ENCODE measurements at places on chromosomes 13 and 19.

DNA sequence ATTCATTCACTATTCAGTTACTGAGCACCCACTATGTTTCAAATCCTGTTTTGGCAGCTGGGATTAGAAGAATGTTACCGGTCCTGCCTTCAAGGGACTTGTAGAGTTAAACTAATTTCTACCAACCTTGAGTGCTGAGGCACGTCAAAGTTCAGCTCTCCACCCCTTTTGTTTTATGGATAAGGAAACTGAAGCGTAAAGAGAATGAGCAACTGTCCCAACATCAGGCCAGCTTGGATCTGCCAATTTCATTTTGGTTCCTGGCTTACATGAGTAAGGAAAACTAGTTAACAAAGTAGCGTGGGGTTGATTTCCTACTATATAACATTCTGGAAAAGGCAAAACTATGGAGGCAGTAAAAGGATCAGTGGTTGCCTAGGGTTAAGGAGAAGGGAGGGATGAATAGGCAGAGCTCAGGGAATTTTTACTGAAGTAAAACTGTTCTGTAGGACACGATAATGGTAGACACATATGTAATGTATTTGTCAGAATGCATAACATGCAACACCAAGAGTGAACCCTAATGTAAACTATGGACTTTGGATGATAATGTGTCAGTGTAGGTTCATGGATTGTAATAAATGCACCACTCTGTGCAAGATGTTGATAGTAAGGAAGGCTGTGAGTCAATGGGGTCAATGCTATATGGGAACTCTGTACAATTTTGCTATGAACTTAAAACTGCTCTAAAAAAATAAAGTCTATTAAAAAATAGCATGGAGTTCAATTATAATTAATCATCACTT lies 19.9 kb upstream of the MTIF3 start:
- no peak for DNase-seq

GRCh38 chr19:55345818-55346724 lies 6.4 kb downstream of the KMT5C start:
- peak; percentile 92 for DNase-seq

DNA sequence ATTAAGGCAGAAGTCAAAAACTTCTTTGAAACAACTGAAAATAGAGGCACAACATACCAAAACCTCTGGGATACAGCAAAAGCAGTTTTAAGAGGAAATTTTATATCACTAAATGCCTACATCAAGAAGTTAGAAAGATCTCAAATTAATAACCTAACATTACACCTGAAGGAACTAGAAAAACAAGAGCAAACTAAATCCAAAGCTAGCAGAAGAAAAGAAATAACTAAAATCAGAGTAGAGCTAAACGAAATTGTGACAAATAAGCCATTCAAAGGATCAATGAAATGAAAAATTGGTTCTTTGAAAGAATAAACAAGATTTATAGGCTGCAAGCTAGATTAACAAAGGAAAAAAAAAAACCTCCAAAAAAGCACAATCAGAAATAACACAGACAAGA lies 2.5 kb upstream of the GPR42 start:
- DNase-seq, result no peak

GRCh38 chr13:39259371-39260140 lies 221.3 kb downstream of the NHLRC3 start:
- DNase-seq, result no peak

DNA sequence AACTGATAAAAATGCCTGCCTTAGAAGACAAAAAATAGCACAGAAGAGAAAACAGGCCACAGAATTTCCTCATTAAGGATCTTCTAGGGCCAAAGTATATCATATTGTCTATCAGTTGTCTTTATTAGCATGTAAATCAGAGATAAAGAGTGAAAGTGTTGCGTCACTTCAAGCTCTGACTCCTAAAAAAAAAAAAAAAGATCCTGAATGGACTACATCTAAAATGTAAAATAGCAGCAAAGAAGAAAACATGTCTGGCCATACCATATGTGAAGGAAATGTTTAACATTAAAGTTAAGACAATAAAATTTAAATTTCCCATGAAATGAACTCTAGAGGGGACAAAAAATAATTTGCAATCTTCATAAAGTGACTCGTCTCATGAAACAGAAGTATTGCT lies 237.4 kb downstream of the PCDH9 start:
- no peak for DNase-seq

DNA sequence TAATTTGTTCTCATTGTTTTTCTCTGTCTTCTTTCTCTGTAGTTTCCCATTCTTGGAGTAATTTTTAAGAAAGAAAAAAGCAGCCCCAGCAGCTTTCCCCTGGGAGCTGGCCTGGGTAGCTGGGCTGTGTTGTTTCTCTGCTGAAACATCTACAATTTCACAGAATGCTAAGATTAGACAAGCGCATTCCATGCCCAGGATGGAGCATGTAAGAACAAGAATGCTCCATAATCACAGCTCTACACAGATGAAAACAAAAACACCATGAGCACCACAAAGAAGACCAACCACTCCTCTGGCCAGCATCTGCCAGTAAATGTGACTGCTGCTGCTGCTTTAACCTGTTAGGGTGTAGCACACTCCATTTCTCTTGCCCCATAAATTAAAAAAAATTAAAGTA lies 239.2 kb upstream of the SLITRK1 start:
- DNase-seq, result no peak

DNA sequence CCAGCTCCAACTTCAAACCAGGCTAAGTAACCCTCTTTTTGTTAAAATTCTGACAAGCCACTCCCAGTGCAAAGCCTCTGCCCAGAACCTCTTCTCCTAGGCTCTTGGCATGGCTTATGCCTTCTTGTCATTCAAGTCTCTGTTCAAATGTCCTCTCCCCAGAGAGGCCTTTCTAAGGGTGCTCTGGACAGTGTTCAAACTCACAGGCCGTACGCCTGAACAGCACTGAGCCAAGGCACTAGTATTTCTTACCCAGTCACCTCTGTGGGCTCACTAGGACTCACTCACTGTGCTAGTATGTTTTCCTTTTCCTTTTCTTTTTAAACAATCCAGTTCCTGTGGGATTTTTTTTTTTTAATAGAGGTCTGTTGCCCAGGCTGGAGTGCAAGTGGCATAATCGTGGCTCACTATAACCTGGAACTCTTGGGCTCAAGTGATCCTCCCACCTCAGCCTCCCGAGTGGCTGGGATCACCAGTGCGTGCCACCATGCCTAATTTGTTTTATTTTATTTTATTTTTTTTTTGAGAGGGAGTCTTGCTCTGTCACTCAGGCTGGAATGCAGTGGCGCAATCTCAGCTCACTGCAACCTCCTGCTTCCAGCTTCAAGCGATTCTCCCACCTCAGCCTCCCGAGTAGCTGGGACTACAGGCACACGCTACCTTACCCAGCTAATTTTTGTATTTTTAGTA lies 2.3 kb upstream of the ASF1B start:
- no peak for DNase-seq

GRCh38 chr13:44792096-44792495 lies 197.2 kb downstream of the NUFIP1 start:
- no peak for DNase-seq

- DNase-seq, result no peak
These were observed 5.0 kb downstream of the SGTA start for GRCh38 chr19:2777952-2778683.

DNA sequence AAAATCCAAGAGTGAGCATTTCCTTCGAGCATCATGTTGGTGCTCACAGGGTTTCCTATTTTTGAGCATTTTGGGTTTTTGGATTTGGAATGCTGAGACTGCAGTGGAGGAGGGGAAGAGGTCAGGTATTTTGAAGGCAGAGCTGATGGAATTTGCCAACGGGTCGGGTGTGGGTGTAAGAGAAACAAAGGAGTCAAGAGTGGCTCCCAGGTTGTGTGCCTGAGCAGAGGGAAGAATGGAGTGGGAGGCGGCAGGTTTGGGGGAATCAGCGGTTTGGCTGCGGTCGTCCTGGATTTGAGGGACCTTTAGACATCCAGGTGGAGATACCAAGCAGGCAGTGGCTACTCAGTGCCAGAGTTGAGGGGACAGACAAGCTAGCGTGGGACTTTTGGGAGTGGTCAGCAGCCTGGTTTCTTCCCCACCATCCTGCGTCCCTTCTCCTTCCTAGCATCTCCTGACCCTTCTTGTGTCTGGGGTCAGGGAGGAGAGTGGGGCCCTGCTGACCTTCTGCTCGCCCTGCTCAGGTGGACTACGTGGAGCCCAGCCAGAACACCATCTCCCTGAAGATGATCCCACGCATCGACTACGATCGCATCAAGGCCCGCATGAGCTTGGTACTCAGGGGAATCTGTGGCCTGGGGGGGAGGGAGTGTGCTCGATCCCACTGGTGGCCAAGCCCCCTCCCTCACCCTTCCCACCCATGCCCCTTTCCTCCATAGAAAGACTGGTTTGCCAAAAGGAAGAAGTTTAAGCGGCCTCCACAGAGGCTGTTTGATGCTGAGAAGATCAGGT lies 14.5 kb upstream of the TIMM50 start:
- DNase-seq, result no peak

DNA sequence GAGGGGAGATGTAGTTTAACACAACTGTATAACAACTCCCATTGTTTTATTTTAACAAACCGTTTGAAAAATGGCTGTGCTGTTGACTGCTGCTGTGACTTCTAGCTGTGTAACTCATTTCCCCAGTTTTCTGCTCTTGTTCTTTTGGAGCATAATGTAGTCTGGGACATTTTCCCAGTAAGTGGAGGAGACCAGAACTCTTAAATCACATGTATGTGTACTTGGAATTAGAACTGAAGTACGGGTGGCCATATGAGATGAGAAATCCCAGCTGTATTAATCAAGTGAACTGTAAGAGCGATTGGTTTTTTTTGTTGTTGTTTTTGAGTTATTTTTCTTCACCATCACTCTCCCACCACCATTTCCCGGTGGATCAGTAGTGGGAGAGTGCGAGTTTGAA lies 49.4 kb upstream of the RNF113B start:
- DNase-seq, result no peak

GRCh38 chr19:19463348-19464117 lies 51.8 kb downstream of the TSSK6 start:
- no peak for DNase-seq

DNA sequence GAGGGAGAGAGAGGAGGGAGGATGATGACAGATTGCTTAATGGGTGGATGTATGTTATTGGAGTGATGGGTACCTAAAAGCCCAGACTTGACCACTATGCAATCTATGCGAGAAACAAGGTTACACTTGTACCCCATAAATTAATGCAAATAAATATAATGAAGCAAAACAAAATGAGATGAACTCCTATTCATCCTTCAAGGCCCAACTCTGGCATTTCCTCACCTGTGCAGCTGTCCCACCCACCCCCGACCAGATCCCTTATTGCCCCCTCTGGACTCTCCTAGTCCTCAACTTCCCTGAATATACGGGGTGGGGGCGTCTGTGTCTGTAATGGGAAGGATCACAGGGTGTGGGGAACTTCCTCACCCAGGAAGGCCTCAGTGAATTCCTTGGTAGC lies 4.1 kb downstream of the PGLYRP2 start:
- DNase-seq, result no peak

GRCh38 chr19:54660964-54661363 lies 1.8 kb upstream of the LILRB4 start:
- no peak for DNase-seq

- DNase-seq, result peak; percentile 14
These were observed 12.2 kb downstream of the WIZ start for GRCh38 chr19:15437355-15438123.

- DNase-seq, result no peak
These were observed 155.5 kb downstream of the FGF9 start for GRCh38 chr13:21826214-21827015.

DNA sequence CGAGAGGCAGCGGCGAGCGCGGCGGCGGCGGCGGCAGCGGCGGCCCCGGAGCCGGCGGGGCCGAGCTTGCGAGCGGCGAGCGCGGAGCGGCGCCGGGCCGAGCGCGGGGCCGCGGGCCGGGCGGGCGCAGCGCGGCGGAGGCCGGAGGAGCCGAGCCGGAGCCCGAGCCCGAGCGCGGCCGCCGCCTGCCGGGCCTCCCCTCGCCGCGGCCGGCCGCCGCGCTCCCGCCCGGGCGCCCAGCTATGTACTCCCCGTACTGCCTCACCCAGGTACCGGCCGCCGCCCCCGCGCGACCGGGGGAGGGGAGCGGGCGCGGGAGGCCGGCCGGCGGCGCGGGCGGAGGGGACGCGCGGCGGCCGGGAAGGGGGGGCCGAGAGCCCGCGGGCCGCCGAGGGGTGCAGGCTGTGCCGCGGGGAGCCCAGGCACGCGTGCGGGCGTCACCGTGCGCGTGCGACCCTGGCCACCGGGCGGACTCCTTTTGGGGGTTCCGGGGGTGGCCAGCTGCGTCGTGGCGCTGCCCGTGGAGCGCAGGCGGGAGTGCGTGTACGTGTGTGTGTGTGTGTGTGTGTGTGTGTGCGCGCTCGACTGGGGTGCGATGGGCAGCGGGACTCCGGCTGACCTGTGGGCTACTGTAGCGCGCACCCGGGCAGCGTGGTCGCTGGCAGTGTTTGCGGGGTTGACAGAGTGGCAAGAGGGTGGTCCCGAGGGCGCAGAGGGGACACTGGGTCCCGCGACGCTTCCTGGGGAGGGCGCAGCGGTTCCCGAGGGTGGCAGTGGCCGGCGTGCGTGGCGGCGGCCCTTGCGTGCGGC lies 526 bp downstream of the NFIX start:
- peak; percentile 64 for DNase-seq

DNA sequence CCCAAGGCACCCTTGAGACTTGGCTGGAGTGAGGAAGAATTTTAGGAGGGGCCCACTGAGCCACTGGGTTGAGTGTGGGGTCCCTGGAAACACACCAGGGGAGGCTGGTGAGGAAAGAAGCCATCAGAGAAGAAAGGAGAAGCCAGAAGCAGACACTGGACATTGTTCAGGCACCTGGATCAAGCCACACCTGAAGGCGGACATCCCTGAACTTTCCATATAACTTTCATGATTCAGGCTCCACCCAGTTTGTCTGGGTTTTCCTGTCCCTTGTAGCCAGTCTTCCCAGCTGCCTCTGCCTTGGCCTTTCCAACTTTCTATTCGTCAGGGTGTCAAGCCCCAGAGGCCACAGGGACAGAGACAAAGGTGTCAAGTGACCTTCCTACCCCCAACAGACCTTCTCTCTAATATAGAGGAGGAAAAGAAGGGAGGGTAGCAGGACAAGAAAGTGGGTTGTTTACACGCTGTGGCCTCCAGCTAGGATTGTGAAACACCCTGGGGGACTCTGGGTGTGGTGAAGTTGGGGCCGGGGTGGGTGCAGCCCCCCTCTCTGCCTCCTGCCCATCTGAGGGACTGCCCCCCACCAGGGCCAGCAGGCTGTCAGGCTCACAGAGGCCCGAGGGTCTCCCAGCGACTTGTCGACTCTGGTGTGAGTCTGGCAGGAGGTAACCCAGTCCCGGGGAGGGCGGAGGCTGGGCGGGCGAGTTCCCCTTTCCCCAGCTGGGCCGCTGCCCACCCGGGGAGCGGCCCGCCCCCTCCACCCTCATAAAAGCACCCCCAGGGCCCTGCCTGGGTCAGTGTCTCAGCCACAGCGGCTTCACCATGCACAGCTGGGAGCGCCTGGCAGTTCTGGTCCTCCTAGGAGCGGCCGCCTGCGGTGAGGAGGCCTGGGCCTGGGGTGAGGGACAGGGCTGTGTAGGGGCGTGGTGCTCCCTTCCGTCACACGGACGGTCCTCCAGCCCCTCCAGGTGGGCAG lies at the start of gene CFD:
TSS of gene CFD (plus strand) at position 797 of the 976 bp plus-strand sequence. CDS start at position 823, 26 bp downstream.
- no peak for DNase-seq

DNA sequence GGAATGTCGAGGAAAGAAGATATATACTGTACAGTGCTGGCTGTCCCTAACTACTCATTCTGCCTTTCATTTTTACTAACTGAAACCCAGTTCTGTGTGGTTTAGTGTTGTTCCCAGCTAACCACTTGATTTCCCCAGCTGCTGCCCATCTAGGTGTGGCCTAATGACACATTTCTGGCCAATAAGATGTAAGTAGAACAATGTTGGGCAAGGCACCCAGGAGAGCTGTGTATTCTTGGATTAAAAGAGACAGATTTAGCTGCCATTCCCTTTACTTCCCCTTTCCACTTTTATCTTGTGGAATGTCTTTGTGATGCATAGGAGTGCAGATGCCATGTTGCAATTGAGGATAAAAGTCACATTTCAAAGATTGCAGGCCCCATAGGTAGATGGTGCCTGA lies 28.3 kb upstream of the PCDH9 start:
- no peak for DNase-seq

Measured in erythroblast (primary cell).